H4 (cell line): ENCODE measurements at places on chromosomes 7 and 10.

DNA sequence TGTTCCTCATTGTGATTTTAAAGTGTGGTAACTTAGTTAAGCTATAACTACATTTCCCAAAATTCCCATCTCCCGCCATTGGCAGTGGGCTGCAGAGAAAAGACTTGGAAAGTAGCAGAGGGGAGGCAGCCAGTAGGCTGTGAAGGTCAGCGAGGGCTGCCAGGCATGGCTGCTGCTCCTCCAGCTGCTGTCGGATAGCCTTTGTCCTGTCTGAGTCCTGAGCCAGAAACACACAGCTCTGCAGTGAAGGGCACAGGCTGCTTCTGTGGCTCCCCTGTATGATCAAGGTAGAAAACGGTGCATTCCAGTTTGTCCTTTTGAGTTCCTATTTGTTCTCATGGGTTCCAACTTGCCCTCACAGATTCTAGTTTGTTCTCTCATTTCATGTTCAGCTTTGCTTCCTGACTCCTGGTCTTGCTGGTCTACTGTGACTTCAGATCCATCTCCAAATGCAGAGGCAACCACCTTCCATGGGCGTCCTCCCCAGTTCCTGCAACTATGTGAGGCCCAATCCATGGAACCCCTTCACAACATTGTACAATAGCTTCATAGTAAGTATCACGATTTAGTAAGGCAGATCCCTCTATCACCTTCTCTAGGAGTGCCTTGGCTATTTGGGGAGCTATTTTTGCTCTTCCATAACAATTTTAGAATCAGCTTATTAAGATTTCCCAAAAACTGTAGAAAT lies 31.7 kb downstream of the SYPL1 start:
- no peak for DNase-seq

DNA sequence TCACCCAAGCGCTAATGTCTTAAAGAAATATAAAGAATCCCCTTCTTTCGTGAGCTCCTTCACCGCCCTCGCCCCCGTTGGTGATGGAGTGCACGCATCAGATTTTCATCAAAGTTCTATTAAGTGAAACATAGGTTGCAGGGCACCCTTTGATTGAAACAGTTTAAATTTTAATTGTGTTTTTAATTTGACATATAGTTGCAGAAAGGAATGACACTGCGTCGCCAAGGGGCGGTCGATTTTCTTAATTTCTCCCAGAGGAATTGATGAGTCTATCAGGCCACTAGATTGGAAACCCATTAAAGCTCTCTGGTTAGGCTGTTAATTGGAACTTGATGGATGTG lies 4.1 kb upstream of the HMX2 start:
- DNase-seq, result no peak

DNA sequence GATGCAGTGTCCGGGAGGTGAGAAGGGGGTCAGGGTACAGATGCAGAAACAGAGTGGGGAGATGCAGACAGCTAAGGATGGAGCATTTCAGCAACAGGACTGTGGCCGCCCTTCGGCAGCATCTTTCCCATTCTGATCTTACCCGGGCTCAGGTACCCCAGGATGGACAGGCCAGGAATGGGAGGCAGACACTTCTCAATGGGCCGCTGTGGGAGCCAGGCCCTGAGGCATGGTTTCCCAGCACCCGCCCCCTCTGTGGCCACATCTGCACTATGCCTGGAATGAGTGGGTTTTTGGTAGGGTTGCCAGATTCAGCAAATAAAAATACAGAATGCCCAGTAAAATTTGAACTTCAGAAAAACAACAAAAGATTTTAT lies 105.2 kb upstream of the CTBP2 start:
- DNase-seq, result no peak

- DNase-seq, result no peak
These were observed 483.5 kb upstream of the POT1 start for GRCh38 chr7:125412890-125413665.

DNA sequence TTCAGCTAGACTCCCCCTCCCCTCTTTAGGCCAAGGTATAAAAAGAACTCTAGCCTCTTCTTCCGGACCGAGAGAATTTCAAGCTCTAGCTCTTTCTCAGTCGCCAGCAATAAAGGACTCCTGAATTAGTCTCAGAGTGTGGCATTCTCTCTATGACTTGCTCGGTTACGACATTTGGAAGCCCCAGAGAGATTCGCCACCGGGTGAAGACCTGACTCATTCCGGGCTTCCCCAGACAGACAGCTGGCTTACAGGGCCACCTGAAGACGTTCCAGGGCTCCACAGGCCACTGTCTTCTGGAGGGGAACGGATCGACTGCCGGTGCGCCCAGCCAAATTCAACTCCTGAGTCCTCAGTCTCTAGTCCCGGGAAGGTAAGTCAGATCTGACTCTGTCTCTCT lies at the start of gene AKR1B15:
Gene AKR1B15 (plus strand): TSS at position 234 of the 400 bp plus-strand sequence. CDS start 15,510 bp downstream, outside the sequence.
- no peak for DNase-seq

DNA sequence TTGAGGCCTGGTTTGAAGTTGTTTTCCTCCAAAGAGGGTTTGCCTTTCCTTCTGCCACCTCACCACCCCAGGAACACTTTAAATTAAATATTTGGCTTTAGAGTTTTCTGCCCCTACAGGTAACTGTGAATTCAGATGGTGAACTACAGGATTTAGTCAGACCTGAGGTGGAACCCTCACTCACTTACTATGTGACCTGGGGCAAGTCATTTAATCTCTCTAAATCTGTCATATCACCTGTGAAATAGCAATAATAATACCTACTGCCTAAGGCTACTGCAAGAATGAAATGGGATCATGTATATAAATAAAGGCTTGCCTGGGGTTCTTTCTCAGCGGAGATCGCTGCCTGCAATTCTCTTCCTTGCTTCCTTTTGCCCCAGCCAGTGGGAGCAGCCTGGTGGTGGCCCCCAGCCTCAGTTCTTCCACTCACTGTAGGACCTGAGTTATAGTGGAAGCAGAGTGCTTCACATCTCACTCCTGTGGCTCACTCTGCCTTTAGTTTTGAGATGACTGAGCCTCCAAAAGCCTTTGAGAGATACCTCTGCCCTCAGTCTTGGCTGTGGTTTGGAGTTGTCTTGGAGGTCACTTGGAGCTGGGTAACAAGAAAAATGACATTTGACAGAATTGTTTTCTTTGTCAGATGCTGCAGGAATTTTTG lies 6.1 kb upstream of the ANKRD2 start:
- no peak for DNase-seq

DNA sequence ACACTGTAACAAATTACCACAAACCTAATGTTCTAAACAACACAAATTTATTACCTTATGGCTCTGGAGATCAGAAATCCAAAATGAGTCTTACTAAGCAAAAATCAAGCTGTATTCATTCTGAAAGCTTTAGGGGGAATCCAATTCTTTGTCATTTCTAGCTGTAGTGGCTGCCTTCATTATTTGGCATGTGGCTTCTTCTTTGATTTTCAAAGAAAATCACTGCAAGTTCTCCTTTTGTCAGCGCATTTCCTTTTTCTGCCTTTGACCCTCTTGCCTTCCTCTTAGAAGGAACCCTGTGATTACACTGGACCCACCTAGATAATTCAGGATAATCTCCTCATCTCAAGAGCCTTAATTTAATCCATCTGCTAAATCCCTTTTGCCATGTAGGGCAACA lies 36.9 kb downstream of the ZPBP start:
- no peak for DNase-seq

DNA sequence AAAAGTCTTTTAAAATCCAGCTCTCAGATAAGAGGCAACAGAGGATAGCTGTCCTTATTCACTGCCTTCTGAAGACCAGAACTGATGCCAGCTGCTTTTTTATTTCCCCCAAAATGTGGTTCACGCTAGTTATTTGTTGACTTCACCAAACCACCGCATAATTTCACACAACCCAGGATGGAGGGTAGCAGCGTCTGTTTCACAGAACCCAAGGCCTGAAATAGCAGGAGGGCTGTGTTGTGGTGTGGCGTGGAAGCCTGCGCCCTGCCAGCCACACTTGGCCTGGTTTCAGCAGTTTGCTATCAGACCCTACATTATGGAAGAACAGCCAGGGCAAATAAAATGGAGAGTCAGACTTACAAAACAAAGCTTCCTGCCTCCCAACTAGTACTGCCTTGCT lies 155.4 kb downstream of the DYNC1I1 start:
- peak; percentile 22 for DNase-seq

GRCh38 chr10:131636116-131636515 lies 264.7 kb upstream of the PPP2R2D start:
- DNase-seq, result no peak

DNA sequence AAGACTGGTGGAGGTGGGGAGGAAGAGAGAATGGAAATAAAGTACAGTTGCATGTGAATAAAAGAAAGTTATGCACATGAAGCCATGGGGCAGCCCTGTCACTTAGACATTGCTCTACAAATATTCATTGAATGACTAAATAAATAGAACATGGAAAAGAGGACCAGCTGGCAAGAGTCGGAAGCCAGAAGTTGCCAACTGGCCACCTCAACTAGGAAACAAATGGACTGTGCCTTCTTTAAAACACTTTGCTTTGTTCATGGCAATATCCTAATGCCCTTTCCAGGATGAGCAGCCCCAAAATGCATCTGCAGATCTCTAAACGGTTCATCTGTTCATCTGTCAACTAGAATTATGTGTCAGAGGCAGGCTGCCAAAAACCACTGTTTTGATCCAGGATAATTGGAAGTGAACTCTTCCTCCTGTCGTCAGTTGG lies 157.3 kb downstream of the NOC3L start:
- DNase-seq, result no peak

DNA sequence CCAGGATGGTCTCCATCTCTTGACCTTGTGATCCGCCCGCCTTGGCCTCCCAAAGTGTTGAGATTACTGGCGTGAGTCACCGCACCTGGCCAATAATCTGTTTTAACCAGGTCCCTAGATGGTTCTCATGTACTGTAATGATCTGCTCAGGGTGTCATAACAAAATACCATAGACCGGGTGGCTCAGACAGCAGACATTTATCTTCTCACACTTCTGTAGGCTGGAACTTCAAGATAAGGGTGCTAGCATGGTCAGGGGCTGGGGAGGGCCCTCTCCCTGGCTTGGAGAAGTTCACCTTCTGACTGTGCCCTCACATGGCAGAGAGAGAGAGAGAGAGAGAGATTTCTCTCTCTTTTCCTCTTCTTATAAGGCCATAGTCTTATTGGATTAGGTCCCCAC lies 279.4 kb upstream of the LYZL1 start:
- no peak for DNase-seq

- no peak for DNase-seq
These were observed 47.9 kb downstream of the VWA2 start for GRCh38 chr10:114286921-114287320.

GRCh38 chr10:5812283-5813090 lies 747 bp downstream of the GDI2 start:
- no peak for DNase-seq

DNA sequence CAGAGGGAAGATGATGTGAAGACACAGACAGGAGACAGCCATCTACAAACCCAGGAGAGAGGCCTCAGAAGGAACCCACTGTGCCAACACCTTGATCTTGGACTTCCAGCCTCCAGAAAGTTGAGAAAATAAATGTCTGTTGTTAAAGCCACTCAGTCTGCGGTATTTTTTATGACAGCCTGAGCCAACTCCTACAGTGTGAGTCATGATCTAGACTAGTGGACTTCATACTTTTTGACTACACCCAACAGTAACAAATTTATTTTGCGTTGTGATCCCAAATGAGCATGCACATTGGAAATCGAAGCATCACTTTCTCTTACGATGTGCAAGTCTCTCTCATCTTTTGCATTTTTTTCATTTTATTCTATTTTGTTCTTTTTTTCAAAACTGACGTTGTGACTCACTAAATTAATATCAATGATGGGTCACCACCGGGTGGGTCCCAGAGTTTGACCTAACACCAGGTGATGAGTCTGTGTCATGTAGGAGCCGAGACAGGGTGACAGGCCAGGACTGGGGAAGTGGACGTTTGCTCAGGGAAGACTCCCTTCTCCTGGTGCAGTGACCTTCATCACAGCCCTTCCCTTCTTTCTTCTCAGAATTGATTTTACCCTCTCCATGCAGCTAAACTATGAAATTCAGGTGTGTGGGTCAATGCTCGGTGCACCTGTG lies 28.9 kb downstream of the PHYH start:
- DNase-seq, result no peak

DNA sequence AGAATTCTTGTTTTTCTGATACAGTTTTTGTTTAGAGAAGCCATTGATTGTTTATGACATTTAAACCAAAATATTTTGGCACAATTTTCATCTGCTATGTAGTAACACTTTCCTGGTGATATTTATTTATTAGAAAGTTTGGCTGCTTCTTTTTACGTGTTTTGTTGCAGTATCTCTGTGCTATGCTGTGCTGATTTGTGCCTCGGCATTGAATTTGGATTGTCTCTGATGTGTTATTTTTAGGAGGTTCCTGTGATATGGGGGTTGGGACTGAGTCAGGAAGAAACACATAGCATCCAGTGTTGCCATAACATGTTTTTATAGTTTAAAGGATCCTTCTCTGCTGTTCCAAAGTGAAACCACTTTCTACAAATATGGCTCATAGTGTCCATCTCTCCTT lies 1197.7 kb upstream of the LRRN3 start:
- no peak for DNase-seq

- no peak for DNase-seq
These were observed 17.7 kb downstream of the LRRD1 start for GRCh38 chr7:92161271-92161670.

DNA sequence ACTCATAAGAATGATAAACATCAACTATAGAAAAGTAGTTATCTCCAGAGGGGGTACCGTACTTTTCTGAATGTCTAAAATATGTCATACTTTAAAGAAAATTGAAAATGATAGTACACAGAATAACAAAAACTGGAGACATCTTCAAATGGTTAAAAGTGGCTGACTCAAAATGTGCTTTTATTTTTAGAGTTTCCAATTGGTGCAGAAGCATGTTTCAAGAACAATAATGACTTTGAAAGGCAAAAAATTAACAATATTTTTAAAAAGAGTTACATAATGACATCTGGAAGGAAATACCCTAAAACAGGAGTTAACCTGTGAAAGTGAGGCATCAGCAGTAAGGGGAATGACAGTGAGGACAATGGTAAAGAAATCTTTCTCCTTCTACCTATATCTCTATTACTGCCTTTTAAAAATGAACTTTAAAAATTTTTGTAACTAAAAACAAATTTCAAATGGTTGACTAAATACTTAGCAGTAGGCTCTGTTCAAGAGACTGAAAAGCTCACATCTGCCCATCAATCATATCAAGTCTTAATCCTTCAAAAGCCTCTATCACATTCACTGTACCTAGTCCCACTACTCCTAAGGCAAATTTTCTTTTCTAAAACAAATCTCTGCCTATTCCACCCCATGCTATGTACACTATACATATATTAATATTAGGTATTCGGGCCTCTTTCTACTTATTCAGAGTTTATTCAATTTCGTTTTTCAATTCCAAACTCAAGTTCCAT lies 3.0 kb downstream of the ASZ1 start:
- no peak for DNase-seq

DNA sequence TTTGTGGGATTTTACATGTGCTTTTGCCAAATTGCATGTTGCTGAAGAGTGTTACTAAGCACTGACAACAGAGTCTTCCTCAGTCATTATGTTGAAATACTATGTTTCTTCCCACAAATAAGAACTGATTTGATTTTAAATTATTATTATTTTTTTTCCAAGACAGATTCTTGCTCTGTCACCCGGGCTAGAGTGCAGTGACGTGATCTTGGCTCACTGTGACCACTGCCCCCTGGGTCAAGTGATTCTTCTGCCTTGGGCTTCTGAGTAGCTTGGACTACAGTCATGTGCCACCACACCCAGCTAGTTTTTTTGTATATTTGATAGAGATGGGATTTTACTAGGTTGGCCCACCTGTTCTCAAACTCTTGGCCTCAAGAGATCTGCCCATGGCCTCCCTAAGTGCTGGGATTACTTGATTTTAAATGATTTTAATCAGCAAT lies 42.3 kb downstream of the MINPP1 start:
- peak; percentile 0 for DNase-seq
